Fibroblast of lung (primary cell): ENCODE measurements at places on chromosomes 1 and 21.

GRCh38 chr1:37502104-37502503 lies 12.5 kb downstream of the MEAF6 start:
- no peak for DNase-seq

DNA sequence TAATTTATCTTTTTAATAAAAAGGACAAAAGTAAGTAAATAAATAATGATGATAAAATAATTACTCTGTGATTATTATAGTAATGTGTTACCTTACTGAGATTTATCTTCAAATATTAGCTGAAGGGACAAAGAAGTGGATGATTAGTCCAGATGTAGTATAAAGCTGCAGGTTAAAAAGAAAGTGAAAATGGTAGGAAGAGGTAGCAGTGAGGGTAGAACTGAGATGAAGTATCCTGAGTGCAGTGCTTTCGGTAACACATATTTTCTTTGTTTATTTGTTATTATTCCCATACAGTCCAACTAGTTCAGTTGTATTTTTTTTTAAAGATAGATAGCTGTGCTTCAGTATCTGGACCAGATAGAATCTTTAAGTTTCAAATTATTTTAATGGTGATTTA lies 1203.5 kb downstream of the NCAM2 start:
- no peak for DNase-seq

GRCh38 chr1:200351425-200351824 lies 58.4 kb downstream of the ZNF281 start:
- no peak for DNase-seq

DNA sequence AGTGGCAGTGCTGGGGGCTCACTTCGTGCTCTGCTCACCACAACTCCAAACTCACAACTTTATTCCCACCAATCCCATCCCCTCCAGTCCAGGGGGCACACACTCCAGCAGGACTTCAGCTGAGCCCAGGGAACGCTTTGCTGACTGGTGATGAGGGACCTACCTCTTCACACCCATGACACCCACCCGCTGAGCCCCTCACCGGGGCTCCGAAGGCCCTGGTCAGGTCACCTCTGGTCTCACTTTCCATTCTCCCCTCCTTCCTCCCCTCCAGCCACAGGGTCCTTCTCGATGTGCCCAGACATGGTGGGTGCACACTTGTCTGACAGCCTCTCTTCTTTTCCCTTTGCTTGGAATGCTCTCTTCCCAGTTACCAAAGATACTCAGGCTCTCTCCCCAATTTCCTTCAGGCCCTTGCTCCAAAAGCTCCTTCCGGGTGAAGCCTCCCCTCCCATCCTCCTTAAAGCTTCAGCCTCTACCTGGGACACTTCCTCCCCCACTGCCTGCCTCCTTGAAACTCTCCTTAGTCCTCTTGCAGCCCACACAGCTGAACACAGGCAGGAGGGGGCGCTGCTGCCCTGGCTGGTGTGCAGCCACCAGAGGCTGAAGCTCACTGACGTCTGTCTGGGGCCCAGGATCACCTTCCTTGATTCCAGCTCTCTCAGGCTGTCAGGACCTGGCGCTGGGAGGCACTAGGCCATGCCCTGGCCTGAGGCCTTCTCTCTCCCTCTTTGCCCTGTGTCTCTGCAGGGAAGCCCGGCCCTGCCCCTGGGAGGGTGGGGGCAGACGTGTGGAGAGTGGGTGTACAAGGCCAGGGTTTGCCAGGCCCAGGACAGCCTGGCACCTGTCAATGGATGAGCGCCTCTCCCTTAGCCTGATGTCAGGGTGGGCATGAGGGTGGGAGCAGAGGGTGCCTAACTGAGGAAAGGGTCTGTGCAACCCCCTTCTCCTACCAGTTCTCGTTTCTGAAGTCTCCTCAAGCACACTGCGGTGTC lies 1.6 kb downstream of the KCNE1 start:
- peak; percentile 45 for DNase-seq

- DNase-seq, result no peak
Observed at GRCh38 chr21:38857152-38857825, 51.6 kb downstream of the ETS2 start.

- no peak for DNase-seq
Observed at GRCh38 chr1:210328032-210328745, 513 bp upstream of the HHAT start.

- DNase-seq, result no peak
Observed at GRCh38 chr1:10160907-10161490, 49.4 kb upstream of the KIF1B start.

GRCh38 chr1:156958247-156958714 lies 37.8 kb downstream of the LRRC71 start:
- DNase-seq, result no peak

DNA sequence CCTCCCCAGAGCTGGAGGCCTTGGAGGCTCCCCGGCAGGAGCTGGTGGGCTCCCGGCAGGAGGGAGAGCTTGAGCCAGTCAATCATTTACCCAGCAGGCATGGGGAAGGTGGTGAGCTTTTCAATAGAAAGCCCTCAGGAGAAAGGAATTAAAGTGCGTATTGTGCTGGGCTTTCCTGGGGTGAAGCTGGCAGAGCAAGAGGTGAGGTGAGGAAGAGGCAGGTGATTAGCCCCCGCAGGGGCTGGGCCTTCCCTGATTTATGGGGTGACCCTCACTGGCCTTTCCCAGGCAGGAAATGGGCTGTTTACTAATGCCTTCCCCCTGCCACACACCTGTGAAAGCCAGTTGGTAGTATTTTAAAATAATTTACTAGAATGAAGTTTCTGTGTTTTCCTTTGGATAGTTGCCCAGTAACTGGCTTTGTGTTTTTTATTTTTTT lies 25.8 kb downstream of the CLDN14 start:
- no peak for DNase-seq

DNA sequence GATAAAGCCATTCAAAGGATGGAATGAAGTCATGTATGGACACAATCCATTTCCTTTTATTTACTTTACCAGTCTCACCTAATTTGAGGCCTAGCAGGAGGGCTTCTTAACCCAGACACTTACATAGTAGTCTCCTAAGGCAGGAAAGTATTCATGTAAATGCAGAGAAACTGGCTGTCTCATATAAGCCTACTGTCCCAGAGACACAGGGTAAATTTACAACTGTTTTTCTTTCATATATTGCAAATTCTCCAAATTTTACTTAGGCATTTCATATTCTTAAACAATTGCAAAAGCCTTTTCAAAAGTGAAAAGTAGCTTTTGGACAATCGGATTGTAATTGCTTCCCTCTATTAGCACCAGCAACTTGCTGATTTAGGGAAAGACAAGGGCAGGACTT lies 29.9 kb downstream of the SPAG17 start:
- DNase-seq, result no peak
